A673 (cell line): ENCODE measurements at places on chromosomes 2 and 18.
A peak's percentile ranks its signal among the peaks of the same experiment; 100 is the strongest.

DNA sequence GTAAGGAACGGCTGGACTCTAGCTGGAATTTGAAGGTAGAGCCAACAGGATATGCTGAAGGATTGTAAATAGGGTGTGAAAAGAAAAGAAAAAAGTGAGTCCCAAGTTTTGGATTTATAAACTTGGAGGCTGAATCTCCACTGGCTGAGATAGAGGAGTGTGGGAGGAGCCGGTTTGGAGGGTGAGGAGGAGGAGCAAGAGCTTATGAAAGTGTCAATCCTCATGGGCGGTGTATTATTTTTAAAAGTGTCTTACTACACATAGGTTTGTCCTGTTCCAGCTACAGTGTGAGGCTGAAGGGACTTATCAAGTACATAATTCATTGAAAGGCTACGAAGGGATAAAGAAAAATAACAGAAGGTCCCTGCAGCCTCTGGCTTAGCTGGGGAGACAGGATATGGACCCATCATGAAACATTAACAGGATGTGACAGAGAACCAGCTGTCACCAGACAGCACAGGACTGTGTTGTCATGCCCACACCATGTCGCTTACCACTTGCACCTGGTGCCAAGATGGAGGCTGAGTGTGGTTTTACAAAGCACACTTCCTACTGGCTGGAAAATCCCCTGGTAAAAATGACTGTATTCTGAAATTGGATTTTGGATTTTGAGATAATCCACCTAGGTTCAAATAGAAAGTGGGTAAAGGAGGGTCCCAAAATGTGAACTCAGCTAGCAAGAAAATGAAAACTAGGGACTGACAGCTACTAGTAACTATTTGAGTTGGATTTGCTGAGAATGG is 2.5 kb upstream of the MREG start:
- no peak for DNase-seq

GRCh38 chr2:232887171-232887850 is 17.2 kb downstream of the SNORC start:
- DNase-seq = no peak

DNA sequence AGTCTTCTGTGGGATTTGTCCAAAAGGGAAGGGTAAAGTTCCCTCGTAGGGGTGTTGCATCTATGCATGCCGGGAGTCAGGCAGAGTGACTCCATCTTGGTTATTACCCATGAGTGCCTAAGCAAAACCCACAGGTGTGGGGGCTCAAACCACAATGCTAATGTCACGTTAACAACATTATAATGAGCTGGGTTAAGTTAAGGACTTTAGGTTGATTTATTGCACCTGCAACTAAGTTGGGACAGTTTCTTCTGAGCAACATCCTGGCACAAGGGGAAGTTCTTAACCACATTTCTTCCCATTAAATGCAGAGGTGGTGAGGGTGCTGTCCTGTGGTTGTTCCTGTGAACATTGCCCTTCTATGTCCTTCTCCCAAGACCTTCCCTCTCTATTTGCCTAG is 1596.8 kb upstream of the SLC39A10 start:
- no peak for DNase-seq

DNA sequence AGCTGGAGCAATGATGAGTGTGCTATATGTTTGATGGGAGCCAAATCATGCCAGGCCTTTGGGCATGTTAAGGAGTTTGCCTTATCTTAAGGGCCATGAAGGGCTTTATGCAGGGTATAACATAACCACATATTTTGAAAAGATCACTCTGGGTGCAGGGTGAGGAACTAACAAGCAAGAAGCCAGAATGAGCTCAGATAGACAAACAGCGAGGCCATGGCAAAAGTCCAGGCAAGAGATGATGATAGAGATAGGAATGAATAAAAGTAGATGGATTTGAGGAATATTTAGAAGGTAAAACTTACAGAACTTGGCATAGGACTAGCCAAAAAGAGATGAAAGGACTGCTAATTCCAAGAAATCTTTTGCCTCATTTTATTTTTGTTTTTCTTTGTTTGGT is 6.7 kb downstream of the GALNT3 start:
- no peak for DNase-seq

DNA sequence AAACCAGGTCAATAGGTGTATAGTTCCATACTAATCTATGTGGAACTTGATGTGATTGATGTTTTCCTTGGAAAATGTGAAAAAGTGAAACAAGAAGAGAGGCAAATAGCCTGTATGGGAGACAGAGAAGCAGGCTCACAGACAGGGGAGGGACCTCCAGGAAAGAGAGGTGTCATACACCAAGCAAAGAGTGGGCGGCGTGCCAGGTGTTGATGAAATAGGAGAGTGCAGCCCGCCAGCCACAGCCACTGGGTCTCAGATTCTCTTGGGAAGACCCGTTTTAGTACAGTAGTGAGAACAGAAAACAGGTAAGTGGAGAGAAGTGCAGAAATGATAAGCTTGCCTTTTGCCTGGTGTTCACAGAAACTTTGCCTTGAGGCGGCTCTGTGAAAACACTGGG is 301.9 kb downstream of the ZNF407 start:
- peak; percentile 23 for DNase-seq

DNA sequence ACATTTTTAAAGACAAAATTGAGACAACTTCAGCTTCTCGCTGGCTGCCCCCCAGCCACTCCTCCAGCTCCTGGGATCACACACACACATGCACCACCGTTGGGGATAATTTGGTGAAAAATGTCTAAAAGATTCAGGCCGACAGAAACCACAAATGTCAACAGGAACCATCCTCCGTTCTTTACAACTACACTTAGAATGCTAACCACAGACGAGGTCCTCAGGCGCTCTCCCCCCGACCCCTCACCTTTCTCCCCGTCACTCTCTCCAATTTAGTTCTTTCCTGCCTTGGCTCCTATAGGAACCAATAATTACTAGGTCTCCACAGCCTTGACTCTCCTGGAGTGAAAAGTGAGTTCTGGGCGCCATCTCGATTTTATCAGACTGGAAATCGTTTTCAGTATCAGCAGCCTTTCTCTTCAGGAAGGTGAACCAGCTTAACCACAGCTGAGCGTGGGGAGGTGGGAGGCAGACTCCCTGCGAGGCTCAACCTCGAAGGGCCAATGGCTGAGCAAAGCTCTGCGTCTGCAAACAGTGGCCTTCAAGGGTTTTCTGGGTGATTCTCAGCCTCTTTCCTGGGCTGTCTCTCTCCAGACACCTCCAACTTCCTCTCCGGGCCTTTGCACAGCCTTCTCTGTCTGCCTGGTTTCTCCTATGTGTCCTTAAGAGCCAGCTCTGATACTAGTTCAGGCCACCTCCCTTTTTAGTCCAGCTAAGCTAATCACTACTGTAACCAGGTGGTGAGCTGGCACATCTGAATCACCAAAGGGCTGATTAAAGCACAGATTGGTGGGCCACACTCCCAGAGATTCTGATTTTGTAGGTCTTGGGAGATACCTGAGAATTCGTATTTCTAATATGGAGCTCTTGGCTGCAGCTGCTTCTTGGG is 115.7 kb upstream of the COPS8 start:
- no peak for DNase-seq

- no peak for DNase-seq
Measured at GRCh38 chr2:172370821-172371455, 56.4 kb upstream of the ITGA6 start.
